ENCODE measurements at places on chromosomes 2 and 18.
A peak's percentile ranks its signal among the peaks of the same experiment; 100 is the strongest.

DNA sequence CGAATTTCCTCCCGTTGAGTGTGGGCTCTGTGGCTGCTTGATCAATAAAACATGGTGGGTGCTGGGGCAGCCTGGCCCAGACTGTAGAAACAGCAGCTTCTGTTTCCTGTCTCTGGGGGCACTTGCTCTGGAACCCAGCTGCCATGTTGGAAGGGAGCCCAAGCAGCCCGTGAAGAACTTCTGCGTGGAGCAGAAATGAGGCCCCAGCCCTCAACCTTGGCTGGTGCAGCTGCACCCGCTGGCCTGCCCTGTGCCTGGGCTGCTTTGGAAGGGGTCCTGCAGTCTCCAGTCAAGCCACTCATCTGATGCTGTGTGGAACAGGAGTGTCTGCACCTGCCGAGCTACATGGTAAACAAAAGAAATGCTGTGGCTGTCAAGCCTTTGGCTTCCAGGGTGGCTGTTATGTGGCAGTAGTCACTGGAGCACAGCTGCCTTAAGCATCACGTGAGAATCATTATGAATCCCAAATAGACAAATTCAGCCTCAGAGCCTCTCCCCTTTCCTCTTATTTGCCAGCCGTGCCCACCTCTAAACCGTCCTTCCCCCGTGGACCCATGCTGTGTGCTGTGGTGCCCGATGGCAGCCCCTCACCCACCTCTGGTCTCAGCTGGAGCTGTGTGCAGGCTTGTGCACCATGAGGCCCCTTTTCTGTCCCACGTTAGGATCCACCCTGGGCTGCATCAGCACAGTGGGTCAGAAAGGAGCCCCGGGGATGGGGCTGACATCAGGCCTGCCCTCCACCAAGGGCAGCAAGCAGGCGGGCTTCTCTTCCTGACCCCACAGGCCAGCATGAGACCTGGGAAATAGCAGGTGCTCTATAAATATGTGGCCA lies 134.0 kb upstream of the HDAC4 start:
- DNase-seq = no peak

DNA sequence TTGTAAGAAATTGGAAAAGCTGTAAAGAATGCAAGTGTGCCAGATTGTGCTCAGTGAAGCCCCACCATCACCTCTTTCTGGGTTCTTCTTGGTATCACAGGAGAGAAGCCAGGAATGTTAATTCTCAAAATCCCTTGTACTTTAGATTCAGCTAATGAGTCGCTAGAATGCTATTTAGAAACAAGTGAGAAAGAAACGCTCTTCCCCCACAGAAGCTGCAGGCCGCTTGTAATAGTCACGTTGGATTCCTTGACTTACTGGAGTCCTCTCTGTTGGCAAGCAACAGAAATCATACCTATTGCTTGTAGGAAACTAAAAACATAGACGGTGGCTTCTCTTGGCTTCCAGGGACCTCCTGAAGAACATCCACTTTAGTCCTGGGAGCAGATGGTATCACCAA lies 375.6 kb upstream of the LRATD1 start:
- no peak for DNase-seq

GRCh38 chr2:147182260-147182659 lies 662.6 kb upstream of the ACVR2A start:
- DNase-seq = peak; percentile 66

GRCh38 chr18:73669297-73669696 lies 478.3 kb downstream of the FBXO15 start:
- DNase-seq = no peak

DNA sequence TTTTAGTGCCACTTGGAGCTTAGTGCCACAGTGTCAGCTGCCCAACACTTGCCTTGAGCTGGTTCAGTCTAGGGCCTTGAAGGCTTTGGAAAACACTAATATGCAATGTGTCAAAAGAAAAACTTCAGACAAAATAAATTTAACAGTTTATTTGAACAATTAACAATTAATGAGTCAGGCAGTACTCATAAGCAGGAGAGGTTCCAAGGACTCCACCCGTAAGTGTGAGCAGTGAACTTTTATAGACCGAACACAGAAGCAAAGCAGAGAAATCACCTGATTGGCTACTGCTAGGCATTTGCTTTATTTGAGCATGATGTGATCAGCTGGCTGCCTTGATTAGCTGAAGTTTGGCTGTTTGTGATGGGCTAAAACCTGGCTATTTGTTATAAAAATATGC lies 49.5 kb upstream of the TBC1D8 start:
- no peak for DNase-seq

DNA sequence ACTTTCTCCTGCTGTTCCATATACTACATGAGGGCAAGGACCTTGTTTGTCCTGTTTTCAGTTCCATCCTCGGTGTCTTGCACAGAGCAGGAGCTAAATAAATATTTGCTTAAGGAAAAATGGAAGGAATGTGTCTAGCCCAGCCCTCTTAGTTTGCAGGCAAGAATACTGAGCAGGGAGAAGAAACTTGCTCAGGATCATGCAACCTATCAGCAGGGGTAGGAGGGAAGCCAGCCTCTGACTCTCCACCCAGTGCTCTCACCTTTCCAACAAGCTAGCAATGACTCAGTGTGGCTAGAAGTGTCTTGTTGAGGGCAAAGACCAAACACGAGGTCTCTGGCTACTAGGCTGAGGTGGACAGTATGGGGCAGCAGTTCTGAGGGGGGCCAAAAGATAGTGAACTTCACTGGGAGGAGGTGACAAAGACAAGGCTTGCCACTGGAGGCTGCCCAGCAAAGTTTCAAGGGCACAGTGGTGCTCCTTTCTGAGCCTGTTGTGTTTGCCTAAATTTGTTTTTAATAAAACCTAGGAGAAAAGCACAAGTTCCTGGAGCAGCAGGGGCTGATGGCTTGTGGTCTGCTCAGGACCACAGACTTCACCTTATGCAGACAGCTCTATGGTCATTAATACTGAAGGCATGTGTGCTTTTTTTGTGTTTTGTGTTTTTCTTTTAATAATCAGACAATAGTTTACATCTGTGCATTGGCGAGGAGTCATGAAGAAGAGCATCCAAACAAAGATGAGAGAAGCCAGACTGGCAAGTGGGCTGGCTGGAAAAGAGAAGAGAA lies 49.1 kb upstream of the CTAGE1 start:
- no peak for DNase-seq

- DNase-seq = no peak
Measured at GRCh38 chr18:25047421-25047820, 304.5 kb downstream of the ZNF521 start.

- DNase-seq = no peak
Measured at GRCh38 chr2:119674711-119675500, 4.1 kb upstream of the TMEM177 start.

- DNase-seq = no peak
Measured at GRCh38 chr18:9495916-9496705, 20.8 kb downstream of the RALBP1 start.
